ENCODE measurements at places on chromosomes 7 and 10. TPM values are rescaled to one million over a fixed set of nuclear protein-coding genes. Genes with fewer than 3 reads are reported as not detected.

GRCh38 chr10:99520040-99520846 lies 12.5 kb upstream of the NKX2-3 start:
- DNase-seq: no peak

- no peak for DNase-seq
Measured at GRCh38 chr10:85318809-85319807, 990.7 kb downstream of the CCSER2 start.

DNA sequence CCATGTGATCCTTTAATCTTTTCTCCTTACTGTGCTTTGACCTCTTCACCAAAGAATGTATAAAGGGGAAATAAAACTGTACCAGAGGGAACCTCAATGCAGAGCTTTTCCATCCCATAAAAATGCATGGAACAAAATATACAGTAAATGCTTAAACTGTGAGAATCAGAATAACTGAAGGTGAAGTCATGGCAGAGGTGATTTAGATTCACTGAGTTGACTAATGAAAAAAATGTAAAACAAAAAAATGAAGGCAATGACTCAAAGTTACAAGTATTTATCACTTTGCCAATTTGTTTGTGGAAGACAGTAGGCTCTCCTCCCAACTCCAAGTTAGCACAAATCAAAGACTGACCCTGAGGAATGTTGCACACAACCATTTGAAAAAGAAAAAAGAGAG lies 1331.6 kb upstream of the SORCS1 start:
- DNase-seq: no peak

DNA sequence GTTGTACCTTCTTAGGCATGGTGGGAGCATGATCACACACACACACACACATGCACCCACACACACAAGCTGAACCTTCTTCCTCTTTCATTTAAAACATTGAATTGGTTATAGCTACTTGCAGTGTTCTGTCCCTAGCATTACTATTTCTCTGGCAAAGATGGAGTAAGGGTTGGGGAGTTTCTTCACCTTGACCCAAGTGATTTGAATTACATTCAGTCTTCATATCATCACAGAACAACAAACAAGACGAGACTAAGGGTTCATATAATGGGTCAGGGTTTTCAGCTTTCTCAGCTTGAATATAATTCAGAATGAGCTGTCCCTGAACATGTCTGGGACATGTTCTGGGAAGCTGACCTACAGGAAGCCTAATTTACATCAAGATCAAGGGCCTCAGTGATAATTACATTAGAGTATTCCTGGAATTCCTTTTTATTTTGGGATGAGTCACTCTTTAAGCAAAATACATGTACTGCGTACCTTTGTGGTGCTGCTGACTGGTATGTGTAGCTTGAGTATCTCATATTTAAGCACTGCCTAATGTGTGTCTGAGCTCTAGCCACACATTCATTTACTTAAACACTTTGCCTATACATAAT lies 213.5 kb upstream of the TMEM229A start:
- no peak for DNase-seq

Gene NSUN6
- total RNA-seq: 8.4 TPM

GRCh38 chr10:26291721-26292480 lies 75.3 kb downstream of the GAD2 start:
- DNase-seq: no peak

Gene GTF2IRD1
- total RNA-seq: 9.1 TPM

Gene SLC13A1
- total RNA-seq: 0.09 TPM

DNA sequence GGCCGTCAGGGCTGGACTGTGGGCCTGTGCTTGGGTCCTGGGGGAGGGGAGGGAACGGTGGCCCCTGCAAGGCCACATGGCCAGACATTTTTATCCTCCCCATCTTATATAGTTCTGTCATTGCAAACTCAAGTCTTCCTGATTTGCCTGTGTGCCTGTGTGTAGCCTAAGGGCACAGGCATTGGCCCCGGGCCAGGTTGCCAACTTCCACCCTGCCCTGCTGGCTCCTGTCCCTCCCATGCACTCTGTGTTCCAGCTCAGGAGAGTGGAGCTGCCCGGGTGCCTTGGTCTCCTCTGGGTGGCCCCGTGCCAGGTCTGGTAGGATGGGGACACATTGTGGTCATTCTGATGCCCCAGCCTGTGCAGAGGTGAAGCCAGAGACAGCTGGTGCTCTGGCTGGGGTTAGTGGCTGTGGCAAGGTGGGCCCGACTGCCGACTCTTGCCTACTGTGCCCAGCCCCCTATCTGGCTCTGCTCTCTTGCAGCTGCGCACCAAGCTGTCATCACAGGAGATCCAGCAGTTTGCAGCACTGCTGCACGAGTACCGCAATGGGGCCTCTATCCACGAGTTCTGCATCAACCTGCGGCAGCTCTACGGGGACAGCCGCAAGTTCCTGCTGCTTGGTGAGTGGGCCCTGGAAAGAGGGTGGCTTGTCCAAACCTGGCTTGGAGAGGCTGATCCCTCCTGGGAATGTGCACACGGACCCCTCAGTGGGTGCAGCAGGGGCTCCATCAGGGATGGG lies 14.8 kb downstream of the NACAD start:
- no peak for DNase-seq

DNA sequence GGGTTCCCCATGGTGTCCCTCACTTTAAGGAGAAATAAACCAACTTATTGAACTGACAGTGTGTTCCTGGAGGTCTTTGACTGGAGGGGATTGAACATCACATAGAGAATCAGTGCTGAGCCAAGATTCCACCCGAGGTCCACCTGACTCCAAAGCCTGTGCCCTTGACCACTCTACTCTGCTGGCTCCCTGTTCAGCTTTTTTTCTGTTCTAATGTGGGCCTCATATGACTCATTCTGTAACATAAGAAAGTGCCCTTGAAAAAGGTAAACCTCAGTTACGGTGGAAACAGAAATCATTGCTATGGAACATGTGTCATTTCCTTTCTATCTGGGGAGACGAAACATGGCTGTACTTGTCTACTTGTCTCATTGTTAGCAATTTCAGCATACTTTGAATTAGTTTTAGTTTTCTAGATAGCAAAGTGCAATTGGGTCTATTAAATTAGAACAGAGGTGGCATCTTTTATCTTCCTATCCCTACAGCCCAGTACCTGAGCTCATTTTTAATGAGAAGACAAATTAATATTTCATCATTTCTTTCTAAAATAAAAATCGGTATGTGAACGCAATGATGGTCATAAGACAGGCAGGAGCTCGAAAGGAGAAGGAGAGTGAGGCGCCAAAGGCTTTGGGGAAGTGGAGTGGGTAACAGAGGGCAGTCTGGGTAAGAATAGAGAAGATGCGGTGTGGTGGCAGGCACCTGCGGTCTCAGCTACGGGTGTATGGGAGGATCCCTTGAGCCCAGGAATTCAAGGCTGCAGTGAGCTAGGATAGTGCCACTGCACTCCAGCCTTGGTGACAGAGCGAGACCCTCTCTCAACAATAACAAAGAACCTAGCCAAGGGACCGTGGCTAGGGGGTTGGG lies 1.5 kb downstream of the GSDME start:
- DNase-seq: no peak

DNA sequence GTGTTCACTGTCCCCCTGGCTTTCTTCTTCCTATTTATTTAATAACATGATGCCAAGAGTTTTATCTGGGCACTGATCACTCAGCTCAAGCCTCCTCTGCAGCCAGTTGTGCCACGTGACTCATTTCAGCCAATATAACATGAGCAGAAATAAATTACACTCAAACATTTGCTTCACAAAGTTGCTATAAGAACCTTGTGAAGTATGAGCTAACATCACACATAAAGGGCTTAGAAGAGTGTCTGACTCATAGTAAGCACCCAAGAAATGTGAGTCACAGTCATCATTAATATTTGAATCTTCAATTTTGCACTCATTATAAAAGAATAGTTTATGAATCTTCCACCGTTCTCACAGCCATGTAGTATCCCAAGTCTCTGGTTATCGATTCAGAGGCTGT lies 414.6 kb upstream of the NPVF start:
- DNase-seq: no peak

Gene ZNF3
- 16.2 TPM for total RNA-seq

DNA sequence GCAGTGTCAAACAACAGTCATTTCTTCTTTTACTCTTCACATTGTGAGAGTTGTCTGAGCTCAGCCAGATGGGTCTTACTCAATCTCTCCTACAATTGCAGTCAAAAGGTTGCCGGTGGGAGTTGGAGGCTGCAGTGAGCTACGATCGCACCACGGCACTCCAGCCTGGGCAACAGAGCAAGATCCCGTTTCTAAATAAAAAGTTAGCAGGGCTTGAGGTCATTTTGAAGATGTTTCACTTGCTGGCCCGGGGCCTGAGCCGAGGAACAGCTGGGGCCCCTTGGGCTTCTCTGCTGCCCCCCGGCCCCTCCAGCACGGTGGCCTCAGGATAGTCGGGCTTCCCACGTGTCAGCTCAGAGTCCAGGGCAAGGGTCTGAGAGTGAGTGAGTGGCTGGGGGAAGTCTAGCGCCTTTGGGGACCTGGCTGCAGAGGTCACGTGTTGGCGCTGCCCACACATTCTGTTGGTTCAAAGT lies 40.4 kb downstream of the GTF2IRD1 start:
- no peak for DNase-seq

DNA sequence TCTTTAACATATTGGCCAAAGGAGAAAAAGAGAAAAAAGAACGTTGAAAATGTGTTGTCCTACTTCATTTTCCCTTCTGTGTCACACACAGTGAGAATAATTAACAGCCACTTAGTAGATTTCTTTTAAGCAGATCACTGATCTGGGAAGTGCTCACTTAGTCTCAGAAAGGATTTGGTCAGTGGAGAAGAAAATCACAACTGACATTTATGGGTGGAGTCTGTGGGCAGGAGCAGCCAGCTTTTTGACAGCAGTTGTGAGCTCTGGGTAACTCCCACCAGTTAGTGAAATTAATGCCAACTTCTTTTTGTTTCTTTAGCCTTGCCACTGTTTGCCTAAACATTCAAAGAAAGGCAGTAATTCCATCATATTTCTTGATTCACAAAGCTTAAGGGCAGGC lies 49.7 kb downstream of the CDK14 start:
- no peak for DNase-seq

DNA sequence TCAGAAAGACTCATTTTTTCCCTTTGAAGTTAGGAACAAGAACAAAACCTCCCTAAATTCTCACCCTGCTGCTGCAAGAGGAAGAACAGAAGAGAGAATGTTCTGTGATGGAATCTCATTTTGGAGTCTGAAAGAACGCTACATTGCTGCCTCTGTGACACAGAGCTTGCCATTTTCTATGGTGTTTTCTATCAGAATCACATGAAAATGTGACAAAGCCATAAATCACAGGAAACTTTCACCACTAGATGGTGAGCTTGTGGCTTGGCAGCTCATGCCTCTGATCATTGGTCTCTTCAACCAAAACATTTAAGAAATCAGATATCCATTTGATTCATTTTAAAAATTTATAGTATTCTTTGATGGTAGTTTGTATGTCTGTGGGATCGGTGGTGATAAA lies 82.9 kb downstream of the CADPS2 start:
- no peak for DNase-seq

Gene AGBL3
- total RNA-seq: 3.2 TPM

Measured in pancreas (tissue), 10 donors.